ENCODE measurements at places on chromosomes 5 and 9.

- H3K27me3 ChIP-seq, result no peaks in the 10 kb centered on the region
- no peak for DNase-seq
Observed at GRCh38 chr9:115943431-115944165, 210.0 kb upstream of the PAPPA start.

DNA sequence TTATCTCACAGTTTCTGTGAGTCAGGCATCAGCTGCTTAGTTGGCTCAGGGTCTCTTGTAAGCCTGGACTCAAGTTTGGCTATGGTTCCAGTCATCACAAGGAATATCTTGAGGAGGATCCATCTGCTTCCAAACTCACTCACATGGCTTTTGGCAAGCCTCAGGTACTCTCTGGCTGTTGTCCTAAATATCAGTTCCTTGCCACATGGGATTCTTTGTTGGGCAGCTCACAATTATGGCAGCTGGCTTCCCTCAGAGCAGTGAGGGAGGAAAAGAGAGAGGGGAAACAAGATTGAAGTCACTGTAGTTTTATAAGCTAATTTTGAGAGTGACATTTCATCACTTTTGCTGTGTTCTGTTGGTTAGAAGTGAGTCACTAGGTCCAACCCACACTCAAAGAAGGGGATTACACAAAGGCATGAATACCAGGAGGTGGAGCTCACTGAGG is 144.5 kb downstream of the GCNT1 start:
- H3K27me3 ChIP-seq, result no peaks in the 10 kb centered on the region
- DNase-seq, result no peak
- H3K36me3 ChIP-seq, result no peaks in the 10 kb centered on the region
- no peak overlapping the region for H3K4me3 ChIP-seq
- no peak overlapping the region for H3K27ac ChIP-seq

DNA sequence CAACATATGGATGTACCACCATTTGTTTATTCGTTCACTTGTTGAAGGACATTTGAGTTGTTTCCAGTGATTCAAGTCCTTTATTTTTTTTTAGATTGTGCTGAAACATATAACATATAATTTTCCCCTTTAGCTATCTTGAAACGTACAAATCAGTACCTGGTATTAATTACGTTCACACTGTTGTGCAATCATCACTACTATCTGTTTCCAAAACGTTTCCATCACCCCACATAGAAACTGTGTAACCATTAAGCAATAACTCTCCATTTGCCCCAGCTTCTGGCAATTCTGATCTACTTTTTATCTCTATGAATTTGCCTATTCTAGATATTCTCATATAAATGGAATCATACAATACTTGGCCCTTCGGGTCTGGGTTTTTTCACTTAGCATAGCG is 116.0 kb downstream of the FGF1 start:
- no peaks in the 10 kb centered on the region for H3K27me3 ChIP-seq
- DNase-seq, result no peak

DNA sequence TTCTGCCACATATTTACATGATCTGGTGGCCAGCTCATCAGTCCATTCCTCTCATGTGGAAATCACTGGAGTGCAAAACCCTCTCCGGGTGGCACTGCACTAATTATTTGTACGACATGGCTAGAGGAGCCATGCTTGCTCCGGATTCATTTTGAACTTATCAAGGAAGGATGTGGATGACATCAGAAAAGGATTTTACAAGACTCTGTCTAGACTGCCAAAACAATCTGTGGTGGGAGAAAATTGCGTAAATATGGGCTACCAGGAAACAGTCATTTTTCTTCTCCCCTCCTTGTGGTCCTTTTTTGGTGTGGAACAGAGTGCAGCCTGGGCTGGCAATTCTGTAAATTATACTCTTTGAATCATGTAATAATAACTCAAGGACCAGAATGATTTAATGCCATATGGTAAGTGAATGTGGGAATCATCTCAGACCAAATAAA is 123.4 kb upstream of the IFNE start:
- peak overlapping the region; percentile 38 for H3K27ac ChIP-seq
- no peak for DNase-seq
- no peaks in the 10 kb centered on the region for H3K36me3 ChIP-seq
- no peaks in the 10 kb centered on the region for H3K4me1 ChIP-seq

DNA sequence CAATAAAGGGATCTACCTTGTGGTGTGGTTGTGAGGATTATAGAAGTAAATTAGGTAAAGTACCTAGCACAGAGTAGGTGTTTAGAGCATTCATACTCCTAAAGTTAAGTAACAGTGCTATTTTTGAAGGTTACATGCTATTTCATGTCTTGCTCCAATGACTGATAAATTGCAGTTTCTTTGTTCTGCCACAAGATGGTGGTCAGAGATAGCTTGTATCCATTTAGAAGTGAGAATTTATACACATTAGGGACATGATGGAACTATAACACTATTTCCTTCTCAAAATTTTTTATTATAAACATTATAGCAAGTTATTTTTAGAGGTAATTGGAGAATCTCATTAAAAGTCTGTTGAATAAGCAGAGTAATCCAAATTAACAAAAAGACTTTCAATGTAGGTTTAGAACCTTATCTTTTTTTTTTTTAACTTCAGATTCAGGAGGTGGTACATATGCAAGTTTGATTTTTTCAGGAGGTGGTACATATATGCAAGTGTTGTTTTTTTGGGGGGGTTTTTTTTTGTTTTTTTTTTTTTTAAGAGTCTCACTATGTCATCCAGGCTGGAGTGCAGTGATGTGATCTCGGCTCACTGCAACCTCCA is 17.1 kb downstream of the MTREX start:
- H3K27me3 ChIP-seq, result no peaks in the 10 kb centered on the region
- H3K4me3 ChIP-seq, result no peak overlapping the region
- peaks cover 59% of the 10 kb centered on the region for H3K36me3 ChIP-seq
- no peak for DNase-seq
- H3K27ac ChIP-seq, result no peak overlapping the region

GRCh38 chr5:140037012-140037411 is 6.1 kb downstream of the NRG2 start:
- H3K4me3 ChIP-seq, result no peak overlapping the region
- H3K36me3 ChIP-seq, result no peaks in the 10 kb centered on the region
- H3K27ac ChIP-seq, result no peak overlapping the region
- H3K27me3 ChIP-seq, result no peaks in the 10 kb centered on the region
- H3K4me1 ChIP-seq, result peaks cover 12% of the 10 kb centered on the region

- no peak overlapping the region for H3K27ac ChIP-seq
- H3K4me1 ChIP-seq, result no peaks in the 10 kb centered on the region
- H3K36me3 ChIP-seq, result peaks cover 13% of the 10 kb centered on the region
- H3K4me3 ChIP-seq, result no peak overlapping the region
- no peak for DNase-seq
Observed at GRCh38 chr9:113386571-113387393, 10.0 kb upstream of the HDHD3 start.

GRCh38 chr5:9302218-9302617 is 243.7 kb downstream of the SEMA5A start:
- H3K4me3 ChIP-seq, result no peak overlapping the region
- H3K36me3 ChIP-seq, result no peaks in the 10 kb centered on the region
- no peak overlapping the region for H3K27ac ChIP-seq
- DNase-seq, result no peak
- H3K4me1 ChIP-seq, result no peaks in the 10 kb centered on the region
- no peaks in the 10 kb centered on the region for H3K27me3 ChIP-seq

DNA sequence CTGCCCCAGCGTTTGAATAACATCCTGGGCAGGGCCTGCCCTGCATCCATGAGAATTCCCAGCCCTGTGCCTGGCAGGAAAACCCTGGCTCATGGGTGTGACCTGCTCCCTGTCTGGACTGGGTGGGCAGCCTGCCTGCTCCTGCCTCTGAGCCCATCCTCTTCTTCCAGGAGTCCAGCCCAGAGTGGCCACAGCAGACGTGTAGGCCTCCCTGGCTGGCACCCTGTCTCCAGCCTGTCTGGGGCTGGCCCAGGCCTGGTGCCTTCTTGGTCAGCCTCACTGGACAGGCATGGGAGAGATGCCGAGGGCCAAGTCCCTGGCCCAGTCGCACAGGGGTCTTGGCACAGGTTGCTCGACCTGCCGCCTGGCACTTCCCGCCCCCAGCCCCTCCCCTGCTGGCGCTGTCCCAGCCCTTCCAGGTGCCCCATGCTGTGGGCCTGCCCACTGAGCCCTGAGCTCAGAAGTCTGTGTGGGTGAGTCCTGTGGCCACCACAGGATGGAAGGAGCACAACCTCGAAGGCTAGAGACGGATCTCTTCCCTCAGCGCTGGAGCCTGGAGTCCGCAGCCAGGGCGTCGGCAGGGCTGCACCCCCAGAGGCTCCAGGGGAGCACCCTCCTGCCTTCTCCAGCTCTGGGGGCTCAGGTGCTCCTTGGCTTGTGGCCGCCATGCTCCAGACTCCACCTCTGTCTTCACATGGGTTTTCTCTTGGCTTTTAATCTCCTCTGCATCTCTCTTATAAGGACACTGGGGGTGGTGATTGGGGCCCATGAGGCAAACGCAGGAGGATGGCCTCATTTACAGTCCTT is 11.8 kb upstream of the COL5A1 start:
- H3K27ac ChIP-seq, result no peak overlapping the region
- DNase-seq, result peak; percentile 49
- peaks cover 19% of the 10 kb centered on the region for H3K4me1 ChIP-seq
- H3K36me3 ChIP-seq, result no peaks in the 10 kb centered on the region

- no peak for DNase-seq
- H3K4me3 ChIP-seq, result no peak overlapping the region
- H3K36me3 ChIP-seq, result no peaks in the 10 kb centered on the region
Observed at GRCh38 chr9:127971357-127972235, 9.2 kb downstream of the EEIG1 start.

DNA sequence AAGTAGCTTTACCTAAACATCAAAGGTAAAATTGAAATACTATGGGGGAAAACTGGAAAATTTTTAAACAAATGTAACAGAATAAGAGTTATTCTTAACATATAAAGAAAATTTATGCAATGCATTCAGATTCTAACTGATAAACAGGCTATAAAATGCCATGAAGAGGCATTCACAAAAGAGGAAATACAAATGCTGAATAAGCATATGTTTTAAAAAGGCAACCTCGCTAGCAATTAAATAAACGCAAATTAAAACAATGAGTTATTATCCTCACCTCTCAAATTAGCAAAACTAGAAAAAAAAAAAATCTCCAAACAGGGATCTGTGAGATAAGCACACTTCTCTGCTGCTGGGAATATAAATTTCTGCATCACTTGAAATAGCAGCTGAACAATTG is 63.2 kb upstream of the BRINP1 start:
- H3K27ac ChIP-seq, result no peak overlapping the region
- H3K27me3 ChIP-seq, result no peaks in the 10 kb centered on the region
- no peaks in the 10 kb centered on the region for H3K4me1 ChIP-seq
- H3K4me3 ChIP-seq, result no peak overlapping the region

DNA sequence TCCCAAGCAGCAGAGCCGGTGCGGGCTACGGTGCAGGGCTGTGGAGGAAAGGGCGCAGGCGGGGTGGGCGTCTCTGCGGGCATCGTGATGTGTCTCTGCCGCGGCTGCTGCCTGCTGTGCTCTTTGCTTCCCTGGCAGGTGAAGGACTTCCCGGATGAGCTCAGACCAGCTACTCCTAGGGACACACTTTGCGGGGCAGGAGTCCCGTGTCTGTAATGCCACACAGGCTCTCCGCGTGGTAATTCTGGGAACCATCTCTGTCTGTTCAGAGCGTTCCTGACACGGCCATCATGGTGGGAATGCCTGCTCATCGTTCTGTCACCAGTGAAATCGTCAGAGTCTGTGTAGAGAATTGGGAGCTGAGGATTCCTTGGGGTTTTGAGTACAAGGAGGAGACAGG is 235.5 kb downstream of the FANCC start:
- no peaks in the 10 kb centered on the region for H3K27me3 ChIP-seq
- H3K4me3 ChIP-seq, result no peak overlapping the region
- no peak for DNase-seq
- H3K27ac ChIP-seq, result no peak overlapping the region
- H3K36me3 ChIP-seq, result peaks cover 85% of the 10 kb centered on the region

- no peak overlapping the region for H3K4me3 ChIP-seq
- no peaks in the 10 kb centered on the region for H3K27me3 ChIP-seq
- no peak overlapping the region for H3K27ac ChIP-seq
- DNase-seq, result no peak
- H3K36me3 ChIP-seq, result no peaks in the 10 kb centered on the region
- no peaks in the 10 kb centered on the region for H3K4me1 ChIP-seq
Observed at GRCh38 chr5:143445776-143446175, 42.3 kb upstream of the NR3C1 start.

- H3K4me1 ChIP-seq, result no peaks in the 10 kb centered on the region
- DNase-seq, result no peak
- H3K36me3 ChIP-seq, result no peaks in the 10 kb centered on the region
Observed at GRCh38 chr5:148687427-148687826, 33.1 kb upstream of the HTR4 start.

DNA sequence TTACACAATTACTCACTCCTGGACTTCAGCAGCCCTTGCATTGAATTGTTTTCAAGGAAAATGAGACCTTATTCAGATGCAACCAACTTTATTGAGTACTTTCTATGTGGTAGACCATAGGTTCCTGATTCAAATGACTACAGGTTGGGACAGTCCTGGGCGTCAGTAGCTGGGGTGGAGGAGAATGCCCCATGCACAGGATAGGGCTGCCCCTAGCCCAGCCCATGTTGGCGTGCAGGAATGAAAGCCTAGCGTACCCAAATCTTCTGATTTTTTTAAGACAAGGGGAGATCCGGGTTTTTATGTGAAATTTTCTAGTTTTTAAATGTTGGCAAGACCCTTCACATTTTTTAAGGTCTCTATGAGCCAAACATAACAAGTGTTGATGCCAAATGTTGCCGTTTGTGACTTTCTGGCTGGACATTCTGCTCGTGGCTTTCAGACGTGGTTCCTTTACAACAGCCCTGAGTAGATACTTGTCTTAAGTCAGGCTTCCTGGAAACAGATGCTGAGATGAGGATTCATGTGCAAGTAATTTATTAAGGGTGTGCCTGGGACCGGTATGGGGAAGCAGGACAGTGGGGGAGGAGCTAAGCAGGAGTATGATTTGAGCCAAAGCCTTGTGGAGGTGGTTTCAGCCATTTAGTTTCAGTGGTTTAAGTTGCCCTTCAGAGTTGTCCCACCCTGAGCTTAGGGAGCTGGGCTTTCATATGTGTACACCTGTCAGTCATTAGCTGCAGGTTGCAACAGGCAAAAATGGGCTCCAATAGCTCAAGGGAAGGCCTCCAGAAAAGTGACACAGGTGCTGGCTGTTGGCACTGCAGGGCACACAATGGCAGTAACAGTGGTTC is 154.1 kb downstream of the NTRK2 start:
- no peak overlapping the region for H3K4me3 ChIP-seq
- H3K36me3 ChIP-seq, result no peaks in the 10 kb centered on the region
- no peaks in the 10 kb centered on the region for H3K4me1 ChIP-seq
- no peaks in the 10 kb centered on the region for H3K27me3 ChIP-seq

Measured in RWPE2 (cell line).